ENCODE measurements at places on chromosomes 3 and 15.

DNA sequence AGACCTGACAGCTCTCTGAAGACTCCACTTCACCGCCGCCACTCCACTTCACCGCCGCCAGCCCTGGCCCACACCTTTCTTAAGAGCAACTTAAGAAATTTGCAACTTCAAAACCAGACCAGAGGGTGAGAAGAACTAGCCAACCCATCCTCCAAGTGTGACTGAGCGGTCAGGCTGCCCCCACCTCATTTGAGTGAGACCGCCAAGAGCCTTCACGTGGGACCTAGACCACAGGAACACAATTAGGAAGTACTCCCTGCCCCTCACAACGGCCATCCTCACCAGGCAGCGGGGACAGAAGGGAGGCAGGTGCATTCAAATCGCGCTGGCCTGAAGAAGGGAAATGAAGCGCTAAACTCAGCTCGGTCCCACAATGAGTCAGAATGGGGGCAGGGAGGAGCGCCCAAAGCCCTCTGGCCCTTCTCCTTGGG, 156.8 kb upstream of the BCL6 start:
- no peak for DNase-seq

DNA sequence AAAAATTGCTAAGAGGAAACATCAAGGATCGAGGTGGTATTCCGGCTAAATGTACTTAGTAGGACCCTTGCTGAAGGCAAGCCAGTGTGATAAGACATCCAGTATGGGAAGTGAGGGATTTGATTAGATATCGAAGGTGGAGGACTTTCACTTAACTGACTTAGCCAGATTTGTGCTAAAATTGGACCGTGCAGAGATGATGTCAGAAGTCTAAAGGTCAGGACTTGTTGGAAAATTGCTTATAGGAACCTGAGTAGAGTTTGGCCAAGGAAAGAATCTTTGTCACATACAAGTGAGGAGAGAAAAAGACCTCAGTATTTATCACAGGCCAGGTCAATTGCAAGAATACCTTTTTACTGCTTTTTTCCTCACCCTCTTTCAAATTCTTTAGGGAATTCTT, 30.9 kb upstream of the PYDC2 start:
- no peak for DNase-seq

- DNase-seq: no peak
Observed at GRCh38 chr3:136490646-136491405, 240.7 kb downstream of the PCCB start.

- peak; percentile 99 for DNase-seq
Observed at GRCh38 chr3:45688882-45689786, at the start of gene SACM1L. Gene SACM1L, plus strand, starts transcription at chr3:45689396. Its CDS starts 70 bp downstream, at chr3:45689466.

GRCh38 chr3:44955917-44956316, 20.1 kb downstream of the ZDHHC3 start:
- no peak for DNase-seq

- peak; percentile 97 for DNase-seq
Observed at GRCh38 chr3:109685084-109686079, 348.0 kb upstream of the DPPA4 start.

DNA sequence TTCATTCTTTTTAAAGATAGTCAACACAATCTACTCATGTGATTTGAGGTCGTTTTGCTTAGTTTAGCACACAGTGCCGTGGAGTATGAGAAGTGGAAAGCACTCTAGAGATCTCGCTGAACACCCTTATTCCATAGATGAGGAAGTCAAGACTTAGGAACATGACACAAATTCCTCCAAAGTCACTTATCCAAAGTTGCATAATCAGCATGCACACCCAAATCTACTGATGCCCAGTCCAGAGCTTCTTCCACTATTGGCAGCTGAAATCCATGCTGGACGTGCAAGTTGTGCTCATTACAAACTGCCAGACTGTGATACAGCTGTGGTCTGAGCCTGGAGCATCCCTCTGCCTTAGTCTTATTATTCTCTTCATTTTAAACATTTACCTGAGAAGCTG, 83.5 kb upstream of the ZNF280D start:
- DNase-seq: no peak

DNA sequence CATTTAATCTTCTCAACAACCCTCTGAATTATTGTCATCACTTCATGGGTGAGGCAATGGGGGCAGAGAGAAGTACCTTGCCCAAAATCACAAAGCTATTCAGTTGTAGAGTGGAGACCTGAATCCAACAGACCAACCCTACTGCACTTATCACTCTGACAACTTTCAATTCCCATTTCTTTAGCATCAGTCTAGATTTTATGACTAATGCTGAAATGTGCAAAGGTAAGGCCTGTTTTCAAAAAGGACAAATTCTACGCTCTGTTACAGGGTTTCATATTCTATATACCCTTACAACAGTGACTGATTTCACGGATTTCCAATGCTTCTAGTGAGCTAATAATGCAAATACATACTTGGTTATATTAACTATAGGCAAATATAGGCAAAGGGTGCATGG, 286.0 kb downstream of the ADAMTS17 start:
- DNase-seq: no peak

GRCh38 chr3:19543212-19543841, 390.7 kb downstream of the EFHB start:
- no peak for DNase-seq

- DNase-seq: no peak
Observed at GRCh38 chr3:95297581-95297980, 1234.7 kb downstream of the NSUN3 start.

DNA sequence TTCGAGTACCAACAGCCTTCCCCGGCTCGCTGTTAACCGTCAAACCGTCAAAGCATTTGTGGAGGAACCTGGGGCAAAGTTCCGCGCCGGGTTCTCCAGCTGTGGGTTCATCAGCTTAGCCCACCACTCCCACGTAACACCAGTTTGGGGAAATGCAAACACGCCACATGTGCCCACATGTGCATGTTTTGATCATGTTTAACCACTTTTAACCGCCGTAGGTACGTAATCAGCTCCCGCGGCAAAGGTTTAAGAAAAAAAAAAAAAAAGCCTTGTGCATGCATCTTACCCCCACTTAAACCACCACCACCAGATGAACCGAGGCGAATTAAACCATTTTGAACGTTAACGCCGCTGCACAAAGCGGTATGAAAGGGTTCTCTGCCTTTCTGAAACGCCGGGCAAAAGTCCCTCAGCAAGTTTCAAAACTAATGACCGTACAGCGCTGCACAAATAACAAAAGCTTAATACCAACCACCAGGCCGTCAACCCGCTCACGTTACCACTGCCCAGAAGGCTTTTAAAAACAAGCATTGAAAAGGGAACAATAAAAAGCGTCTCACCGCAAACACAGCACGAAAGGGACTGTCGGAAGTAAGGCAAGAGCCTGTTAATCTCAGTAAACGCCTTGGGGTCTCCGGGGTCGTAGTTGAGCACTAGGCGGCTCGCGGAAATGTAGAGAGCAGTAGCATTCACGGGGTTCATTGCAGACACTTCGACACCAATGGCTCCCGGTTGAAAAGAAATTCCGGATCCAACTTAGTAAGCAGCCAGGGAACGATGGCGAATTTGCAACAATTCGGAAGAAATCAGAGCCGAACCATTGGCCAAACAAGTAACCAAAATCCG, 1.5 kb downstream of the MSL2 start:
- DNase-seq: peak; percentile 66

GRCh38 chr3:60746695-60747416, 504.4 kb downstream of the FHIT start:
- DNase-seq: no peak

DNA sequence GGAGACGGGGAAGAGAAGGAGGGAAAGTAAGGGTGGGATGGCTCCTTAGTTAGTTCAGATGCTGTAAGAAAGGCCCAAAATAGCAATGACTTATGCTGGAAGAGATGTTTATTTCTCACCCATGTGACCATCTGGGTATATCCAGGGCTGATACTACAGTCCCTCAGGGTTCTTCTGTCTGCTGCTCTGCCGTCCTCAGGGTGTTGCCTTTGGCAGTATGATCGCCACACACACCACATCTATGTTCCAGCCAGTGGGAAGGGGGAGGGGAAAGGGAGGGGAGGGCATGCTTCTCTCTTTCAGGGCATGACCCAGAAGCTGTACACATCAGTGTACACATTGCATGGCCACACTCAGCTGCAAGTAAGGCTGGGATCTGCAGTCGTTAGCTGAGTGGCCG, 10.2 kb downstream of the CD276 start:
- DNase-seq: no peak

DNA sequence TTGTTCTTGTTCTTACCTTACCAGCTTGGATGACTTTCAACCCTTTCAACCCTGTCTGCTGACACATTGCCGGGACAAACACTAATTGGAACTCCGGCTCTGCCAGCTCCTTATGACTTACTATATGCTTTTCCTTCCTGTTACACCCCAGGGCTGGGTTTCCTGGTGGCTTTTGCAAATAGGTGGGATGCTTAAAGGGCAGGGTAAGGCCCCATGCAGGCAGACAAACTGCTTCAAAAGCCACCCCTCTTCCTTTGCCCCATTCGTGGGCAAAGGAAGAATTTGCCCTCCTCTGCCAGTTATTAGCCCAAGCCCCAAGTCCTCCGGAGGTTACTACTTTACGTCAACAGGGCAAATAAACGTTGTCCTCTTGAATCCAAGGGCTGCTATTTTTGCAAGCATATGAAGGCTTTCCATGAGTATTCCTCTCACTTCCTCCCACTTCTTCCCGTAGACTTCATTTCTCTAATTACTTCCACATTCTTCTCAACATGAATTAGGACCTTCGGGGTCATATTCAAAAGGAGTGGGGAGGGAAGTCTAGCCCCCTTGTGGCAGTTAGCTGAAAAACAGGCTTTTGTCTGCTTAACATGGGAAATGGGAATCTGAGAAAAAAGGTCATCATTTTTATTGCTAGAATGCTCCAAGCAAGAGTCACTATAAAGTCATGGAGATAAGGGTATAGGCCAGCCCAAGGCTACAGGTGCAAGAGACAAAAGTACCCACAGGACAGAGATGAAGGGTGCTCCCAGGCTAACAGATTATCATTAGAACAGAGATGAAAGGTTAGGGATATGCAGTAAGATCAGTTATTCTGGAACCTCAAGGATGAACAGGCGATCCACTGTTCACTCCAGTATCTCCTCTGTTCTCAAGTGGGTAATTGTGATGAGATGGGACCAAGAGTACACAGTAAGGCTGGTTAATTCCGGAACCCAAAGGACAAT, 56.3 kb upstream of the FSTL1 start:
- no peak for DNase-seq

- DNase-seq: no peak
Observed at GRCh38 chr3:129404610-129405009, 23.8 kb downstream of the EFCAB12 start.

DNA sequence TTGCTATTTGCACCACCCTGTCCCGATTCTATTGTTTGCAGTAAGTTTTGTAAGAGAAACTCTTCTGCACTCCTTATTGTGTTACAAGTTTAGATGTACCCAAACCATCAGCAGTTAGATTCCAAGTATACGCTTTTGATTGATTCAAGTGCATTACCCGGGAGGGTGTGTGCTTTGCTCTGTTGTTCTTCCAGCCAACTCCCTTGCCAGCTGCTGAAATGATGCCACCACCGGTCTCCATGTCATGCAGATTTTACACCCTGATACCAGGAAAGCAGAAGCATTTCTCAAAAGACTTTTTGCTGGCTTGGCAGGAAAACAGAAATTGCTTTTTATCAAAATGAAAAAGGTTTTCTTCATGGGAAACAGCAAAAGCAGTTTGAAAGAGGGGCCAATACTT, 1006.6 kb upstream of the CFAP20DC start:
- DNase-seq: no peak

- no peak for DNase-seq
Observed at GRCh38 chr3:151248772-151249337, 29.5 kb downstream of the P2RY14 start.

- DNase-seq: no peak
Observed at GRCh38 chr3:99761415-99762165, 56.1 kb upstream of the CMSS1 start.

DNA sequence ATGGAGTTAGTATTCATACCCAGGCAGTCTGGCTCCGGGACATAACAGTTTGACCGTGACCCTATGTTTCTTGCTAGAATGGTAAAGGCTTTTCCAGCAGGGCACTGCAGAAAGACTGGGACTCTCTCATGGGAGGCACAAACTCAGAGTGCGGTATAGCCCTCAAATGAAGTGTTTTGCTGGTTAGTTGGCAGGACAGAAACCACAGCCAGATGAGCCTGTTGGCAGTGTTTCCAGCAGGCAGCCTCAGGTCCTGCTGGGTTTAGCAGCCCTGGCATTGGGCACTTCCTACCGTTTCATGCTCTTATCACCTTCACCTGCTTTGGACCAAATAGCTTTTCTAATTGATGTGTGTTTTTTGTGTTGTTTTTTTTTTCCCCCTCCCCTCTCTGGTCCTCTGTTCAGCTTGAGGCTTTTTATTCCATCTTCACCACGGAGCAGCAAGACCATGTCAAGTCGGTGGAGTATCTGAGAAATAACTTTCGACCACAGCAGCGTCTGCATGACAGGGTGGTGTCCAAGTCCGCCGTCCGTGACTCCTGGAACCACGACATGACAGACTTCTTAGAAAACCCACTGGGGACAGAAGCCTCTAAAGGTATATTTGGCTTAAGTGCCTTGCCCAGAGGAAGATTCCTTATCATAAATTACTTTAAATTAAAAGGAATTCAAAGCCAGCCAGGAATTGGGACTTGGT, 205.6 kb downstream of the FEZF2 start:
- no peak for DNase-seq

GRCh38 chr15:93026380-93026817, 62.6 kb downstream of the RGMA start:
- no peak for DNase-seq

DNA sequence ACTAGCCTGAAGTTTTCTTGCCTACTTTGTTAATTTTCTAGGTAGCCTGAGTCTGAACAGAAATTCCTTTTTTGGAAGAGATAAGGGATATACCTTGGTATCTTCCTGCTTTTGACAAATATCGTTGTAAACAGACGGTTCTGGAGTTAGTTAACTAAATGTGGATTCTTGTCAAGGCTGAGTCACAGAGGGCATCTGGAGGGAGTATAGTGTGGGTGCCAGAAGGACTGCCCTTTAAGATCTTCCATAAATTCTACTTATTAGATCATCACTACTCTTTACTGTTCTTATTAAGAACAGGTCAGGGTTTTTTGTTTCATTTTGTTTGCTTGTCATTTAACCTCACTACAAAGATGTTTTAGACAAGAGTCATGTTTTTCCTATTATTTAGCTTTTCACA, 125.3 kb upstream of the SKOR1 start:
- no peak for DNase-seq

- no peak for DNase-seq
Observed at GRCh38 chr3:26353097-26353496, 269.5 kb upstream of the LRRC3B start.

DNA sequence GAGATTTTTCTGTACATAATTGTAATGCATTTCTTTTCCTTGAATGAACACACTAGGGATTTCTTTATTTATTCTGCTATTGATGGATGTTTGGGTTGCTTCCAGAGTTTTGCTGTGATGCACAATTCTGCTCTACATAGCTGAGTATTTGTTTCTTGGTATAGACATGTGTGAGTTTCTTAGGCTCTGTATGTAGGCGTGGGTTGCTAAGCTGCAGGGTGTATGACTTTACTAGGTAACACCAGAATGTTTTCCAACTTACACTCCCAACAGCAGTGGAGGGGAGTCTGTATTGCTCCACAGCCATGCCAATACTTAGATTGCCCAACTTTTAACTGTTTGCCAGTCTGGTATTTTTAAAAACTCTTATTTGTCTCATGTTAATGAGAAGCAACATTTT, 155.5 kb upstream of the TNIK start:
- DNase-seq: no peak

- no peak for DNase-seq
Observed at GRCh38 chr3:53677413-53677812, 168.8 kb downstream of the CHDH start.

All from adrenal gland (tissue), 19 donors.